ENCODE measurements at places on chromosomes 5 and 9. TPM values are rescaled to one million over a fixed set of nuclear protein-coding genes. Genes with fewer than 3 reads are reported as not detected.

The RASGRF2 gene
- 3.0 TPM for total RNA-seq

The DAB2IP gene
- 83.2 TPM for total RNA-seq

The GFI1B gene
- total RNA-seq: 0.85 TPM

The FAM221B gene
- total RNA-seq: 0.46 TPM

The SPACA9 gene
- 5.7 TPM for total RNA-seq

The GPX3 gene
- 195 TPM for total RNA-seq

The STOM gene
- total RNA-seq: 64.3 TPM

The SHC3 gene
- total RNA-seq: 0.34 TPM

The GRIA1 gene
- total RNA-seq: 2.7 TPM

The EIF4E1B gene
- total RNA-seq: not detected

GRCh38 chr5:154086146-154086545, 47.4 kb downstream of the MFAP3 start:
- H3K4me1 ChIP-seq: no peaks in the 10 kb centered on the region
- no peaks in the 10 kb centered on the region for H3K27me3 ChIP-seq
- no peak overlapping the region for H3K4me3 ChIP-seq
- H3K27ac ChIP-seq: no peak overlapping the region
- no peak for DNase-seq

GRCh38 chr5:126938466-126938865, 91.9 kb downstream of the MARCHF3 start:
- H3K27ac ChIP-seq: no peak overlapping the region
- no peaks in the 10 kb centered on the region for H3K4me1 ChIP-seq
- H3K36me3 ChIP-seq: no peaks in the 10 kb centered on the region
- H3K4me3 ChIP-seq: no peak overlapping the region

DNA sequence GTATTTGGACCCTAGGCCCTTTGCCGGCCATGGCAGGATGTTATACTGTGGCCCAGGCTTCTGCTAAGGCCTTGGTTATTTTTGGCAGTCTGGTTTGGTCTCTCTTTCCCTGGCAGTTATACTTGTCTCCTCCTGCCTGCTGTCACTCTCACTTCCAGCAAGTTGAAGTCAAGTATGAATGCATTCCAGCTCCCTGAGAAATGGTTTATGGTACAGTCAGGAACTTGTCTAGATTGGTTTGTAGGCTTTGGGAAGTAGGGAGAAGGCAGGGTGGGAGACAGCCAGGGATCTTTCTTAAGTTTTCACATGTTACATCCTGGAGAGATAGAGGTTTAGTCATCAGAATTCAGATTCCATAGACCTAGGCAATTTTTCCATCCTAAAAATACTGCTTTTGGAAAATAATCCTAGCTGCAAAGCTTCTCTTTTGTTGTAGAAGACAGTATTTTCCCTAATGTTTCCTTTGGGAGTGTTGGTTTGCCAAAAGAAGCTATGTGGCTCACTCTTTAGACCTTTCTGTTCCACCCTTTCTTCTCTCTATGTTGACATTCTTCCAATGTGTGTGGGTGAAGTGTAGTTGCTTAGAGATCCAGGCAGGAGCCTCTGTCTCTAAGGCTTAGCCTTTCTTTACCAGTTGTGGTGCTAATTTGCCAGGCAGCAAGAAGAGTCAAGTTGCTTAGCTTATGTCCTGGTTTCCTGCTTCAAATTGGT, 2.5 kb upstream of the KDM3B start:
- H3K4me3 ChIP-seq: no peak overlapping the region
- no peak overlapping the region for H3K27ac ChIP-seq
- H3K36me3 ChIP-seq: peaks cover 9% of the 10 kb centered on the region
- no peaks in the 10 kb centered on the region for H3K27me3 ChIP-seq
- DNase-seq: no peak

GRCh38 chr5:82044010-82044409, 72.2 kb downstream of the ATG10 start:
- H3K36me3 ChIP-seq: no peaks in the 10 kb centered on the region
- H3K4me1 ChIP-seq: no peaks in the 10 kb centered on the region
- no peak overlapping the region for H3K27ac ChIP-seq
- no peaks in the 10 kb centered on the region for H3K27me3 ChIP-seq

DNA sequence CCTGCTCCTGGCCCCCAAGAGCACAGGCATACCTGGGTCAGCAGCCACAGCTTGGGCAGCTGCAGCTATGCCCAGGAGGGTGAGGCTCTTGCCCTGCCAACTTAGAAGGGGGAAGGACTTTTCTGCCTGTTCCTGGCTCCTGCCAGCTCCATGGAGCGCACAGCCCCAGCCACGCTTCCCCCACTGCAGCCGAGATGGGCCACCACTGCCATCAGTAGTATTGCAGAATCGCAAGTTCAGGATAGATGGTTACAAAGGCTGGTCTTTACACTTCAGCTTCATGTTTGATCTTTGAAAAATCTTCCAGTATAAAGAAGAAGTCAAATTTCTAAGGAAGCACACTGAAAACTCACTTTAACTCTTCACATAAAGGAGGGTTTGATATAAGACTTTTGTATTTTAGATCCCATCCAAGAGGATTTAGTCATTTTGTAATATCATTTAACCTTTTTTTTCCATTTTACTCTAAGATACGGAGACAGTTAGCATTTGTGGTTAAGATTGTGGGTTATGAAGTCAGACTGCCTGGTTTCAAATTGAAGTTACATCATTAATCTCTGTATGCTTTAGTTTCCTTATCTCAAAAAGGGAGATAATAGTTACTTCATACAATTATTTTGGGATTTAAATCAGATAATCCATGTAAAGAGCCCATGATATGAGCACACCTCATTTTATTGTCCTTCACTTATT, 81.8 kb downstream of the NLN start:
- H3K4me3 ChIP-seq: no peak overlapping the region
- no peaks in the 10 kb centered on the region for H3K36me3 ChIP-seq
- H3K27ac ChIP-seq: no peak overlapping the region
- no peak for DNase-seq
- H3K27me3 ChIP-seq: no peaks in the 10 kb centered on the region

GRCh38 chr9:19404283-19405075, 4.3 kb upstream of the ACER2 start:
- H3K27ac ChIP-seq: peak overlapping the region; percentile 75
- no peaks in the 10 kb centered on the region for H3K36me3 ChIP-seq
- peak; percentile 40 for DNase-seq
- peaks cover 4% of the 10 kb centered on the region for H3K4me1 ChIP-seq

- DNase-seq: no peak
- no peak overlapping the region for H3K27ac ChIP-seq
- no peaks in the 10 kb centered on the region for H3K4me1 ChIP-seq
- H3K27me3 ChIP-seq: no peaks in the 10 kb centered on the region
- H3K36me3 ChIP-seq: no peaks in the 10 kb centered on the region
- no peak overlapping the region for H3K4me3 ChIP-seq
Observed at GRCh38 chr9:84513979-84514378, 155.6 kb upstream of the NTRK2 start.

DNA sequence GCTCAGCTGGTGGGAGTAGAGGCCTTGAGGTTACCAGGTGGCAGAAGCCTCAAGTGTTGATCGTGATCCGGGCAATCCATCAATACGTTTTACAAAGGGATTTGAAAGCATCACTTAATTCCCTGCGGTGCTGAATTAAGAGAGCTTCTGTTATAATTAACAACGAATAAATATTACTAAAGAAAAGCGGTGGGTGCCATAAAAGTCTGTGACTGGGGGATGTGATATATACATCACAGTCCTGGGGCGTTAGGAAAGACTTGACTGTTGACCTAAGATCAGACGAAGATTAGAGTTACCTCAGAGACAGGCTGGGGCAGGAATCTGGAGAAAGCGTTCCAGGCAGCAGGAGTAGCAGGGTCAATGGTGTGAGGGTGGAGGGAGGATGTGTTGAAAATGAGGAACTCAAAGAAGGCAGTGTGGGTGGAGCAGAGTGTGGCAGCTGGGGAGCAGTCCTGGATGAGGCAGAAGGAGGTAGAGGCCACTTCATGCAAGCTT, 6.7 kb upstream of the C5orf63 start:
- H3K36me3 ChIP-seq: no peaks in the 10 kb centered on the region
- no peaks in the 10 kb centered on the region for H3K27me3 ChIP-seq
- no peak overlapping the region for H3K4me3 ChIP-seq
- H3K4me1 ChIP-seq: no peaks in the 10 kb centered on the region
- peak; percentile 41 for DNase-seq

DNA sequence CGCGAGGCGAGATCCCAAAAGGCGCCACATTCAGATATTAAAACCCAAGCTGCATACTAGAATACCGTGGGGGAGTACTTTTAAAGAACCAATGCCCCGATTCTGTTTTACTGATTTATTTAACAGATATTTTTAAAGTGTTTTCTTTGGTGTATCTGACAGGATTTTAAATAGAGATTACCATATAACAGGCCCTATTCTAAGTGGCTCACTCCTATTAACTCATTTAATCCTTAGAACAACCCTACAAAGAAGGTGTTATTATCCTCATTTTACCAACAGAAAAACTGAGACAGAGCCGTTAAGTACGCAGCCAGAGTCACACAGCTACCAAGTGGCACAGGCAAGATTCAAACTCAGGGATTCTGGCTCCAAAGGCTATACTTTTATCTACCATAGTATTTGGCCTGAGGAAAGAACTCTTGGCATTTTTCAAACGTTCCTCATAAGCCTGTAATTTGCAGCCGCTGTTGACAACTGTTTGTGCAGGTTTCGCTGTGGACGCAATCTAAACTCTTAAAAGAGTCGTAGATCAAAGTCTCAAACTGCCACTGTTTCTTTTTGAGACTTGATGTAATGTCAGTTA, 550 bp upstream of the TMEM245 start:
- H3K4me1 ChIP-seq: peaks cover 4% of the 10 kb centered on the region
- no peak overlapping the region for H3K27ac ChIP-seq
- H3K27me3 ChIP-seq: no peaks in the 10 kb centered on the region
- H3K4me3 ChIP-seq: no peak overlapping the region
- DNase-seq: no peak

GRCh38 chr5:119318256-119318894, 37.4 kb upstream of the TNFAIP8 start:
- H3K27ac ChIP-seq: no peak overlapping the region
- no peak for DNase-seq
- H3K27me3 ChIP-seq: no peaks in the 10 kb centered on the region
- H3K36me3 ChIP-seq: no peaks in the 10 kb centered on the region
- H3K4me3 ChIP-seq: no peak overlapping the region

GRCh38 chr5:81763294-81763928, 12.5 kb upstream of the SSBP2 start:
- H3K4me1 ChIP-seq: no peaks in the 10 kb centered on the region
- no peak for DNase-seq
- H3K27ac ChIP-seq: no peak overlapping the region
- H3K36me3 ChIP-seq: no peaks in the 10 kb centered on the region
- H3K27me3 ChIP-seq: no peaks in the 10 kb centered on the region
- H3K4me3 ChIP-seq: no peak overlapping the region

DNA sequence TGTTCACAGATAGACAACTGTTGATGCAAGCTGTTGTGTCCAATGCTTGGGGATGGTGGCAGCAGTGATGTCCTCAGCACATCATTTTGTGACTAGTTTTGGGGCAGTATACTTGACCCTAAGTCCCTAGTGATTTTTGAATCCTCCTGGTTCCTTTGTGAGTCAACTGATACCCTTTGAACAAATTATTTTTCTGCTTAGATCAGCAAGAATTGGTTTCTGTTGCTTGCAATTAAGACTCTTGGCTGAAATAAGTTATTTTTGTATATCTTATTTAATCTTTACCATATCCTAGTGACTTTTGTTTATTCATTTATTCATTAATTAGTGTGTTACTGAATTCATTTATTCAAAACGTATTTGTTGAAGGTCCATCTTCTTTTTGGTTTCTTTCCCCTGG, 392.0 kb upstream of the SGCD start:
- H3K4me3 ChIP-seq: no peak overlapping the region
- H3K27ac ChIP-seq: no peak overlapping the region
- no peak for DNase-seq
- H3K36me3 ChIP-seq: no peaks in the 10 kb centered on the region
- H3K27me3 ChIP-seq: no peaks in the 10 kb centered on the region

- no peaks in the 10 kb centered on the region for H3K27me3 ChIP-seq
- DNase-seq: no peak
- H3K27ac ChIP-seq: no peak within 1 kb of the TSS
- no peaks in the 10 kb centered on the region for H3K4me1 ChIP-seq
- H3K4me3 ChIP-seq: no peak within 1 kb of the TSS
- no peaks in the 10 kb centered on the region for H3K36me3 ChIP-seq
Observed at GRCh38 chr5:146516151-146516475, at the start of gene GPR151. TSS of gene GPR151 (minus strand) at chr5:146516190. CDS start at chr5:146516113, 77 bp downstream.

DNA sequence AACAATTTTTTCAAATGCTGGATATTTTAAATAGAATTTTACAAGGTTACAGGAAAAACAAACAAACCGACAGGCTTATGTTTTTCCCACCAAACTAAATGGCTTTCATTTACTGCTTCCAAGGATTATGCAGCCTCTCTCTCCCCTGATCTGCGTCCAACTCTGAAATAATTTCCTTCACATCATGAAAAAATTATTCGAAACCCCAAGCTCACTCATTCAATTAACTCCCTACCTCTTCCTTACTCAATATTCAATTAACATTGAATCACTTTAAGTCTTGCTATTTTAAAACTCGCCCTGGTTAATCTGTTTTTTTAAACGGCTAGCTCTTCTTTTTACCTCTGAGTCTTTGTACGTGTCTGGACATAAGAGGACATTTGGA, 336.2 kb downstream of the AGTPBP1 start:
- H3K36me3 ChIP-seq: no peaks in the 10 kb centered on the region
- H3K27ac ChIP-seq: no peak overlapping the region
- no peaks in the 10 kb centered on the region for H3K27me3 ChIP-seq
- H3K4me3 ChIP-seq: no peak overlapping the region
- DNase-seq: no peak
- peaks cover 3% of the 10 kb centered on the region for H3K4me1 ChIP-seq

DNA sequence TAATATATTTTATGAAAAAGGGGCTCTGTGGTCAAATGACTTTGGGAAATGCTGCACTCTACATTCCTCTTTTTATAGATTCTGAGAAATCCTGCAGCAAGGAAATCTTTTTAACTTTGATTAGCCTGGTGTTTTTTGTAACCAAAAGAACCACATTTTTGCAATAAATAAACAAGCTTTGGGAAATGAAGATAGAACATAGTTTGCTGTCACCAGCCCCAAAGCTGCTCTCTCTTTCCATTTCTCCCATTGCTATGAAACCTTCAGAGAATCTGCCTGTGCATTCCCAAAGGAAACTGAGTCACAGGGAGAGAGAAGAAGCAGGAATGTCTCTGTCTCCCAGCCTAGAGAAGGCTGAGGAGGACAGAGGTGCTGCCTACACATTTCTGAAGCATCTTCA, 59.0 kb downstream of the COL15A1 start:
- H3K4me3 ChIP-seq: no peak overlapping the region
- no peak for DNase-seq
- no peak overlapping the region for H3K27ac ChIP-seq
- no peaks in the 10 kb centered on the region for H3K27me3 ChIP-seq
- no peaks in the 10 kb centered on the region for H3K4me1 ChIP-seq

GRCh38 chr9:14909181-14909580, 1.0 kb downstream of the FREM1 start:
- H3K27ac ChIP-seq: peak overlapping the region; percentile 7
- no peak for DNase-seq
- H3K4me1 ChIP-seq: no peaks in the 10 kb centered on the region
- H3K36me3 ChIP-seq: no peaks in the 10 kb centered on the region

- H3K4me3 ChIP-seq: no peak overlapping the region
- H3K27ac ChIP-seq: no peak overlapping the region
- no peaks in the 10 kb centered on the region for H3K27me3 ChIP-seq
- DNase-seq: no peak
- no peaks in the 10 kb centered on the region for H3K4me1 ChIP-seq
- no peaks in the 10 kb centered on the region for H3K36me3 ChIP-seq
Observed at GRCh38 chr5:108924457-108924961, 176.8 kb downstream of the FER start.

GRCh38 chr5:127326431-127326830, 35.8 kb downstream of the MEGF10 start:
- no peaks in the 10 kb centered on the region for H3K27me3 ChIP-seq
- no peak overlapping the region for H3K27ac ChIP-seq
- no peak overlapping the region for H3K4me3 ChIP-seq
- no peaks in the 10 kb centered on the region for H3K36me3 ChIP-seq
- no peak for DNase-seq

Data from prostate gland (tissue), 2 donors.